Frontal cortex (tissue), 4 donors: ENCODE measurements at places on chromosomes 6 and 20. TPM values are rescaled to one million over a fixed set of nuclear protein-coding genes. Genes with fewer than 3 reads are reported as not detected.

Gene XRN2
- 96.2 TPM for total RNA-seq

Gene CCN2
- 4.1 TPM for total RNA-seq

Gene FOXQ1
- 1.2 TPM for total RNA-seq

Gene LAMP5
- total RNA-seq: 12.6 TPM

Gene SIRPB2
- total RNA-seq: 0.82 TPM

Gene CST5
- total RNA-seq: not detected

Gene QKI
- 218 TPM for total RNA-seq

Gene SLC32A1
- 7.7 TPM for total RNA-seq

Gene GPLD1
- total RNA-seq: 10.6 TPM

Gene TUBE1
- 32.6 TPM for total RNA-seq

Gene PRRT1
- 0.41 TPM for total RNA-seq

Gene PGBD1
- total RNA-seq: 19.2 TPM

Gene BEND6
- 22.8 TPM for total RNA-seq

Gene CCR6
- not detected for total RNA-seq

Gene NMBR
- total RNA-seq: 4.9 TPM

Gene FAM209A
- not detected for total RNA-seq

Gene TGM3
- not detected for total RNA-seq

Gene LKAAEAR1
- total RNA-seq: 2.9 TPM

Gene ZBTB46
- total RNA-seq: 22.4 TPM

Gene ELMO2
- 43.2 TPM for total RNA-seq

Gene HUS1B
- 0.82 TPM for total RNA-seq

Gene OLIG3
- not detected for total RNA-seq

Gene OGFR
- 24.1 TPM for total RNA-seq

Gene MLIP
- total RNA-seq: 11.8 TPM

Gene HLA-DRB1
- 3.7 TPM for total RNA-seq

Gene LRRN4
- total RNA-seq: 0.41 TPM

Gene RSPO3
- 36.7 TPM for total RNA-seq
